Right forelimb (tissue), 1 donor: ENCODE measurements at places on chromosomes 1 and 21.

- DNase-seq, result no peak
These were observed 147.7 kb downstream of the CDC42BPA start for GRCh38 chr1:227170361-227171166.

- DNase-seq, result no peak
These were observed 28.0 kb upstream of the GJB5 start for GRCh38 chr1:34726861-34727260.

GRCh38 chr1:186009039-186009737 lies 275.0 kb downstream of the HMCN1 start:
- DNase-seq, result no peak

DNA sequence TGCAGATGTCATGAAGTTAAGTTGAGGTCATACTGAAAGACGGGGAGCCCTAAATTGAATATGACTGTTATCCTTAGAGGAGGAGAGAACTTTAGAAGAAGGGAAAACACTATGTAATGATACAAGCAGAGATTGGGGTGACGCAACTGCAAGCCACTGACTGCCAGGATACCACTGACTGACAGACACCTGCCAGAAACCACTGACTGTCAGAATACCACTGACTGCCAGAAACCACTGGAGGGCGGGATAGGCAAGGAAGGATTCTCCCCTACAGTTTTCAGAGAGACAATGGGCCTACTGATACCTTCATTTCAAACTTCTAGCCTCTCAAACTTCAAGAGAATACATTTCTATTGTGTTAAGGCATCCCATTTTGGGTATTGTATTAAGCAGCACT lies 388.7 kb downstream of the USH2A start:
- DNase-seq, result no peak
